ENCODE measurements at places on chromosomes 1 and 21. TPM values are rescaled to one million over a fixed set of nuclear protein-coding genes. Genes with fewer than 3 reads are reported as not detected.

DNA sequence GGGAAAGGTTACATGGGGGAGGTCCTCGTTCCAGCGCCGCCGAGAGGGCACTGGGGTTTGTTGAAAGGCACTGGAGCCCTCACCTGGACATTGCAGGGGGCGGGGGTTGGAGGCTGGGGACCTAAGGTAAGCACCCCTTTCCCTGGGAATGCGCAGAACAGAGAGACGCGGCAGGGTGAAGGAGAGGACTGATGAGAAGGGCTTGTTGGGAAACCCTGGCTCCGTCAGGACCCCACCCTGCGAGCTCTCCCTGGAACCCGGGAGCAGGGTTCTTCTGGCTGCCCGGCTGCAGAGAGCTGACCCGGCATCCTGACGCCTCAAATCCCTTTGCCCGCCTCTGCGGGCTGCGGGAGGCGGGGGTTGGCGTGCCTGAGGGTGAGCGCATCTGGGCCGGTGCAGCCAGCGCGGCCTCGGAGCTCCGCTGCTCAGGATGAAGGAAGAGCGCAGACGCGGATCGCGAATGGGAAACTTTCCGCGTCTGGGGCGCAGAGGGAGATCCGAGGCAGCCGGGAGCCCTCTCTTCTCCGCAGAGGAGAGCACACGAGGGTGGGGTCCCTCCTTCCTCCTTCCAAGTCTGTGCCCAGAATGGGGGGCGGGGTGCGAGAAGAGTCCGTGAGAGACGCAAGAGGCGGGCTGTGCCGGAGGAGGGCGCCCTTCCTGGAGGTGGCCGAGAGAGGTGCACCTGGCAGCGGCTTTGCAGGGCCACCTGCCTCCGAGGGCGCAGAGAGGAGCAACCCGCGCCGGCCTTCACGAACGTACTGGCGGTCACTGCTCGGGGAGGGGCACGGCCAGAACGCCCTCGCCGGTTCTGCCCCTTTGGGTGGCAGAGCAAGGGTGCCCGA, 2.4 kb downstream of the IGSF21 start:
- H3K4me3 ChIP-seq = no peak overlapping the region
- no peaks in the 10 kb centered on the region for H3K36me3 ChIP-seq
- no peak for DNase-seq
- peaks cover 65% of the 10 kb centered on the region for H3K27me3 ChIP-seq
- H3K4me1 ChIP-seq = peaks cover 8% of the 10 kb centered on the region

- no peaks in the 10 kb centered on the region for H3K36me3 ChIP-seq
- H3K4me3 ChIP-seq = no peak overlapping the region
These were observed 316.8 kb downstream of the SETD4 start for GRCh38 chr21:35743571-35743970.

GRCh38 chr21:31180256-31181081, 142.2 kb upstream of the KRTAP19-8 start:
- no peak overlapping the region for H3K27ac ChIP-seq
- DNase-seq = peak; percentile 44
- H3K4me3 ChIP-seq = no peak overlapping the region
- H3K27me3 ChIP-seq = no peaks in the 10 kb centered on the region
- peaks cover 1% of the 10 kb centered on the region for H3K36me3 ChIP-seq

- H3K4me1 ChIP-seq = peaks cover 25% of the 10 kb centered on the region
- no peaks in the 10 kb centered on the region for H3K27me3 ChIP-seq
- H3K4me3 ChIP-seq = no peak overlapping the region
- peaks cover 15% of the 10 kb centered on the region for H3K36me3 ChIP-seq
These were observed 41.9 kb downstream of the CHML start for GRCh38 chr1:241598249-241598648.

DNA sequence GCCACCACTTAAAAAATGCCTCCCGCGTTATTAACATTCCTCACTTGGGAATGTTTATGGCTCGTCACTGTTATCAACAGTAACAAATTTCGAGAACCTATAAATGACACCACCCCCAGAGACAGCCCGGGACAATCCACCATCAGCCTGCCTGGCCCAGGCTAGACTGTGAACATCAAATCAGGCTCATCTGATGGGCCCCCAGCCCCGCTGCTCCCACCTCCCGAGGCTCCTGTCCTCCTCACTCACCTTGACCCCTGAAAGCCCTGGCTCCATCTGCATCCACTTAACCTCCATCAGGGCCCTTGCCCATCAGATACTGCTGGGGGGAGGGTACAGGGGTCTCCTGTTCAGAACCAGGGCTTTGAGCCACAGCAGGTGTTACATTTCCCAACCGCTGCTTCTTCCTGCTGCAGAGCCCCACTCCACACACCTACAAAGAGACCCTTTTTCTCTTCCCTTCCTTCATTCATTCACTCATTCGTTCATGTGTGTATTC, 156.5 kb upstream of the VAMP3 start:
- DNase-seq = no peak
- H3K27ac ChIP-seq = no peak overlapping the region
- H3K36me3 ChIP-seq = no peaks in the 10 kb centered on the region
- no peak overlapping the region for H3K4me3 ChIP-seq
- peaks cover 2% of the 10 kb centered on the region for H3K4me1 ChIP-seq

DNA sequence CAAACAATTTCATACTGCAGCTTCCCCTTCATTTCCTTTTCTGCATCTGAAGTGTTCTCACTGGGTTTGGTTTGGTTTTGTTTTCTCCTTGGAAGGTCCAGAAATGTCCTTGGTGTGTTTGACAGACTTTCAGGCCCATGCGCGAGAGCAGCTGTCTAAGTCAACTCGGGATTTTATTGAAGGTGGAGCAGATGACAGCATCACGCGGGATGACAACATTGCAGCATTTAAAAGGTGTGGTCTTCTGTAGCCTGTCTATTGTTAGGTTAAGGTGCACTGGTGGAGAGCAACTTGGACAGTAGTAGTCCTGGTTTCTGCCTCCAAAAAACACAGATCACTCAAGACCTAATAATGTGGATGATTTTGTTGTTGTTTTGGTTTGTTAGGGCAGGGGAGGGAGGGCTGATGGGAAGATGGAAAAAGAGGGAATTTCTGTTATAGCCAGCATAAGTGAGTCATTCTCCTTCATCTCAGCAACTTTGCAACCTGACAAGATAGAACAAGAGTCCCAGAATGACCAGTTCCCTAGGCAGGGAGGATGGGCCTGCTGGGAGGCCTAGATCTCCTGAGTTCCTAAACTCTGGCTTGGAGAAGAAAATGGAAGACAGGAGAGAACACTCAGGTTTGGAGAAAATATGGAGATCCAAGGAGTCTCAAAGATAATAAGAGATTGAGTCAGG, 12.5 kb downstream of the HAO2 start:
- no peak overlapping the region for H3K27ac ChIP-seq
- no peak overlapping the region for H3K4me3 ChIP-seq
- no peaks in the 10 kb centered on the region for H3K36me3 ChIP-seq
- DNase-seq = no peak
- H3K27me3 ChIP-seq = peaks cover 6% of the 10 kb centered on the region
- H3K4me1 ChIP-seq = no peaks in the 10 kb centered on the region

DNA sequence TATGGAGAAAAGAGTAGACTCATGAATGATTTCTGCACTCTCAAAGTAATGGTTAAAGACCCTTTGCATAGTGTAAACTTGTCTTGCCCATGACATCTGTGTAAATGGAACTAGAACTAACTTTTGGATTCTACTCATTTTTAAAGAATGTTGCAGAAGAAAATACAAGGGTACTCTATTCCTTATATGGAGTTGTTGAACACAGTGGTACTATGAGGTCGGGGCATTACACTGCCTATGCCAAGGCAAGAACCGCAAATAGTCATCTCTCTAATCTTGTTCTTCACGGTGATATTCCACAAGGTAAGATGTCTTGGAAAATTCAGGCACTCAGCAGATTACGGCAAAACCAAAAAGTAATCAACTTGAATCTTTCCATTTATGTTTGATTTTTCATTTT, 19.8 kb downstream of the CCT8 start:
- H3K27me3 ChIP-seq = no peaks in the 10 kb centered on the region
- DNase-seq = no peak
- H3K4me3 ChIP-seq = no peak overlapping the region

- H3K4me3 ChIP-seq = peak overlapping the region; percentile 84
- H3K36me3 ChIP-seq = no peaks in the 10 kb centered on the region
- DNase-seq = no peak
- peak overlapping the region; percentile 79 for H3K27ac ChIP-seq
- no peaks in the 10 kb centered on the region for H3K27me3 ChIP-seq
These were observed 1.5 kb downstream of the TRNP1 start for GRCh38 chr1:26994787-26995517.

GRCh38 chr1:179598631-179599030, 7.0 kb downstream of the TDRD5 start:
- H3K27me3 ChIP-seq = peaks cover 23% of the 10 kb centered on the region
- H3K36me3 ChIP-seq = no peaks in the 10 kb centered on the region
- no peak for DNase-seq
- no peak overlapping the region for H3K4me3 ChIP-seq
- no peak overlapping the region for H3K27ac ChIP-seq

DNA sequence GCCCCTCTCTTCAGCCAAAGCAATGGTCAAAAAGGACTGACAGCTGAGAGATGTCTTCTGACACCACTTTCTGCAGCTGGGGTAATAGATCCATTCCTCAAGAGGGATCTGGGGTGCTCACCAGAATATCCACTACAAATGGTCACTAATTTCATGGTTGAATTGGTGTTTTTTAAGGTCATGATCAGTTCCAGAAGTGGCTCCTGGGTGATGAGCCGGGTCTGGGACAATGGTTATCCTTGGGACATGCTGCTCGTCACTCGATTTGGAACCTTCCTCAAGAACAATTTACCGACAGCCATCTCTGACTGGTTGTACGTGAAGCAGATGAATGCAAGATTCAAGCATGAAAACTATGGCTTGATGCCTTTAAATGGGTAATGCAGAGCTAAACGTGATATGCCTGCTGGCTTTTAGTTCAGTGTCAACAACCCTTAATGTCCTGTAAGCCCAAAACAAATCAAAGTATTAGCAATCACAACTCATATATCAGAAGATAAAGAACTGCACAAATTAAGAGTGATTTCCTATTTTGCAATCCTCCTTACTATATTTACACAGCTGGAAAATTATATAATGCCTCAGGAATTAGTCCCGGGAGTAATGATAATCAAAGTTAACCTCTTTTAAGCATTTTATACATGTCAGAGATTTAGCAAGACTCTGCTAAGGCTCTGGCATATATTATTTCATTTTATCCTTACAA, 20.1 kb downstream of the FMO3 start:
- no peak for DNase-seq
- H3K36me3 ChIP-seq = peaks cover 8% of the 10 kb centered on the region
- no peaks in the 10 kb centered on the region for H3K27me3 ChIP-seq
- peak overlapping the region; percentile 53 for H3K27ac ChIP-seq
- H3K4me1 ChIP-seq = peaks cover 71% of the 10 kb centered on the region

DNA sequence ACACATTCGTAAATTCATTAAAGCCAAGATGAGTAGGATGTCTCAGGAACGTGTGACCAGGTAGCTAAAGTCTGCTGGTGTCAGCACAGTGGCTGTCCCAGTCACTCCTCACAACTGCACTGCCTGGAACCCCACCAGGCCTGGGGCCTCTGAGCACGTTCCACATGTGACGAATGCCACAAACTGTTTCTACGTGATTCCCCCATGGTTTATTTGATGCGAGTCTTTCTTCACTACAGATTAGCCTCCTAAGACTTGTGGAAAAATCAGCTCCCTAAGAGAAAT, 33.2 kb downstream of the PRDM15 start:
- peaks cover 14% of the 10 kb centered on the region for H3K36me3 ChIP-seq
- no peak for DNase-seq
- H3K27ac ChIP-seq = no peak overlapping the region
- no peaks in the 10 kb centered on the region for H3K27me3 ChIP-seq
- no peaks in the 10 kb centered on the region for H3K4me1 ChIP-seq
- H3K4me3 ChIP-seq = no peak overlapping the region

DNA sequence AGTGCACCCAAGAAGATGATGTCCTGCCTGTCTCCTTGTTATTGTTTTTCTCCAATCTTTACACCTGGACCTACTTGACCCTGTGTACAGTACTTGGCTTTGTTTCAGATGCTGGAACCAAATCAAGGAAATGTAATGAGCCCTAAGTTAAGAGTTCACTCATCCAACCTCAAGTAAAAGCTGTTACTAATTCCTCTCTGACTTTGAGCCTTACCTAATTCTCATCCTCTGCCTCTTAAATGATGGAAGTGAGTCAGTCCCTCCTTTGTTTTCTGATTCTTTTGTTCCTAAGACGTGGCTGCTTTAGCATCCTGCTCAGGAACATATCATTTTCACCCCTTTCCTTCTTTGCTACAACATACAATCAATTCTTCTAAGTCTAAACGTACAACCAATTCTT, 15.3 kb upstream of the PLA2G4A start:
- peak overlapping the region; percentile 61 for H3K27ac ChIP-seq
- H3K27me3 ChIP-seq = no peaks in the 10 kb centered on the region

GRCh38 chr1:150516616-150517015, 1.1 kb downstream of the FALEC start:
- no peak for DNase-seq
- H3K4me3 ChIP-seq = peak overlapping the region; percentile 83
- H3K36me3 ChIP-seq = peaks cover 6% of the 10 kb centered on the region
- no peak overlapping the region for H3K27ac ChIP-seq

GRCh38 chr1:234960722-234961455, 167.7 kb downstream of the TOMM20 start:
- H3K27ac ChIP-seq = peak overlapping the region; percentile 96
- H3K27me3 ChIP-seq = no peaks in the 10 kb centered on the region
- peak overlapping the region; percentile 41 for H3K4me3 ChIP-seq
- no peak for DNase-seq
- peaks cover 87% of the 10 kb centered on the region for H3K4me1 ChIP-seq

- H3K4me1 ChIP-seq = no peaks in the 10 kb centered on the region
- no peak overlapping the region for H3K27ac ChIP-seq
- DNase-seq = no peak
These were observed 43.8 kb upstream of the BEND5 start for GRCh38 chr1:48820491-48820890.

GRCh38 chr1:226887006-226887405, 16.6 kb downstream of the PSEN2 start:
- no peaks in the 10 kb centered on the region for H3K27me3 ChIP-seq
- no peak overlapping the region for H3K27ac ChIP-seq
- H3K4me1 ChIP-seq = peaks cover 12% of the 10 kb centered on the region
- H3K4me3 ChIP-seq = no peak overlapping the region
- peaks cover 22% of the 10 kb centered on the region for H3K36me3 ChIP-seq

- H3K27me3 ChIP-seq = no peaks in the 10 kb centered on the region
- peaks cover 6% of the 10 kb centered on the region for H3K36me3 ChIP-seq
- H3K4me1 ChIP-seq = peaks cover 69% of the 10 kb centered on the region
- no peak overlapping the region for H3K4me3 ChIP-seq
These were observed 5.8 kb downstream of the CAPZB start for GRCh38 chr1:19479351-19480120.

GRCh38 chr1:47709019-47709871, 271.4 kb downstream of the FOXD2 start:
- H3K27me3 ChIP-seq = peaks cover 59% of the 10 kb centered on the region
- no peaks in the 10 kb centered on the region for H3K36me3 ChIP-seq
- H3K4me3 ChIP-seq = peak overlapping the region; percentile 63
- DNase-seq = no peak

- H3K4me3 ChIP-seq = no peak overlapping the region
- H3K4me1 ChIP-seq = peaks cover 6% of the 10 kb centered on the region
- no peak overlapping the region for H3K27ac ChIP-seq
These were observed 12.3 kb upstream of the PHC2 start for GRCh38 chr1:33443080-33443704.

- peaks cover 2% of the 10 kb centered on the region for H3K27me3 ChIP-seq
- H3K4me3 ChIP-seq = no peak overlapping the region
- DNase-seq = no peak
- H3K36me3 ChIP-seq = no peaks in the 10 kb centered on the region
- no peaks in the 10 kb centered on the region for H3K4me1 ChIP-seq
These were observed 5.8 kb upstream of the CD1C start for GRCh38 chr1:158283965-158284364.

Gene RCSD1
- not detected for total RNA-seq

Gene JAM2
- 5.9 TPM for total RNA-seq

Gene ANGPTL3
- not detected for total RNA-seq

Gene TRNP1
- total RNA-seq = 36.3 TPM

Gene C1orf94
- total RNA-seq = not detected

Gene BGLAP
- total RNA-seq = 0.52 TPM

Gene PRELP
- 0.94 TPM for total RNA-seq
